ENCODE measurements at places on chromosomes 1 and 21.
A peak's percentile ranks its signal among the peaks of the same experiment; 100 is the strongest.

- no peak for DNase-seq
Measured at GRCh38 chr1:179818260-179818659, 59.3 kb downstream of the TOR1AIP2 start.

GRCh38 chr1:17765444-17766411, 10.6 kb downstream of the ACTL8 start:
- no peak for DNase-seq

- no peak for DNase-seq
Measured at GRCh38 chr1:247241691-247242090, 14.2 kb upstream of the VN1R5 start.

DNA sequence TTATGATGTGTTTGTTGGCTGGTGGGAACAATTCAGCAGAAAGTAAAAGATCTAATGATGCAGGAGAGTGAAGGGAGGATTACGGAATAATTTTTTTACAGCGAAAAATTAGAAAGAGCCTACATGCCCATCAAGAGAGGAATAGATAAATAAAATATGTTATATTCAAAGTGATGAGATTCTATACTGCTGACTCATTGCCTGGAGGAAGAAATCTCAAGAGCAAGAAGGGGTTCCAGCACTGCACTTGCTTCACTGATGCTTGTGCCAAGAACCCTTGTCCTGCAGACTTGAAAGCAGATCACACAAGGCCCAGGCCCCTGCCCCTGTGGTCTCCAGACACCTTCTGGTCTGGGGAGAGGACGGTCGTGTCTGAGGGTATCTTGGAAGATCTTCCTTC, 295.1 kb upstream of the POU3F1 start:
- no peak for DNase-seq

DNA sequence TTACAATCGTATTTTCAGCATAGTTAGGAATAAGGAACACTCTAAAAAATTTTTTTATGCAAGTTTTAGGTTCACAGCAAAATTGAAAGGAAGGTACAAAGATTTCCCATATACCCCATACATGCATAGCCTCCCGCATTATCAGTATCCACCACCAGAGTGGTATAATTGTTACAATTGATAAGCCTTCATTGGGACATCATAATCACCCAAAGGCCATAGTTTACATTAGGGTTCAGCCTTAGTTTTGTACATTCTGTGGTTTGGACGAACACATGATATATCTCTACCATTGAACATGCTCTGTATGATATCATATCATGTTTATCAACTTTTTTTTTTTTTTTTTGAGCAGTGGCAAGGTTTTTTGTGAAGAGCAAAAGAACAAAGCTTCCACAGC, 180.0 kb downstream of the SDCCAG8 start:
- DNase-seq: no peak

DNA sequence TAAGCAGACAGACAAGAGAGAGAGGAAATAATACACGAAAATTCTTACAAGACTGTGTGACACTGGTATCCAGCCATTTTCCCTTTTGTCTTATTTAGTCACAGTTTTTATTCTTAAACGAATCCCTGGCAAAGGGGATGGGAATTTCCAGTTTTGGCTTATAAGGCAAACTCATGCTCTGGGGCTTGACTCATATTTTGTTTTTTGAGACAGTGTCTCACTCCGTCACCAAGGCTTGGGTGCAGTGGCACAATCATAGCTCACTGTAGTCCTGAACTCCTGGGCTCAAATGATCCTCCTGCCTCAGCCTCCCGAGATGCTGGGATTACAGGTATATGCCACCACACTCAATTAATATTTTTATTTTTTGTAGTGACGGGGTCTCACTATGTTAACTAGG, 31.9 kb downstream of the PTGER3 start:
- no peak for DNase-seq

GRCh38 chr1:161486806-161487741, 18.2 kb upstream of the FCGR2A start:
- peak; percentile 32 for DNase-seq

- DNase-seq: no peak
Measured at GRCh38 chr1:51287966-51288365, 42.4 kb downstream of the TTC39A start.

- no peak for DNase-seq
Measured at GRCh38 chr1:212611000-212611948, 2.7 kb downstream of the ATF3 start.

DNA sequence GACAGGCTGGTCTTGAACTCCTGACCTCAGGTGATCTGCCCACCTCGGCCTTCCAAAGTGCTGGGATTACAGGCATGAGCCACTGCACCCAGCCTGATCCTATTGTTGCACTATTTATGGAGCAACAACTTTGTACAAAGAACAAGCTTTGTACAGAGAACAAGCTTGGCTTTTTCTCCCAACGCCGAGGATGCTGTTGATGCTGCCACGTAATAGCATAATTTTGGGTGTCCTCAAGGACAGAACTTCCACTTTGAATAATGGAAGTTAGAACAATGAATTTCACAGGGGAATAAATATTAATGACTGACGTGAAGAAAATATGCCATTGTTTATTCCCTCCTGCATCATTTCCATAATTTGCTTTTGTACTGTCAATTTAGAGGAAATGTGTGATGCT, 12.8 kb upstream of the RBP7 start:
- DNase-seq: no peak
